ENCODE measurements at places on chromosomes 6 and 20.
A peak's percentile ranks its signal among the peaks of the same experiment; 100 is the strongest.

GRCh38 chr20:19887556-19888268 lies 129.4 kb upstream of the NAA20 start:
- DNase-seq: no peak

DNA sequence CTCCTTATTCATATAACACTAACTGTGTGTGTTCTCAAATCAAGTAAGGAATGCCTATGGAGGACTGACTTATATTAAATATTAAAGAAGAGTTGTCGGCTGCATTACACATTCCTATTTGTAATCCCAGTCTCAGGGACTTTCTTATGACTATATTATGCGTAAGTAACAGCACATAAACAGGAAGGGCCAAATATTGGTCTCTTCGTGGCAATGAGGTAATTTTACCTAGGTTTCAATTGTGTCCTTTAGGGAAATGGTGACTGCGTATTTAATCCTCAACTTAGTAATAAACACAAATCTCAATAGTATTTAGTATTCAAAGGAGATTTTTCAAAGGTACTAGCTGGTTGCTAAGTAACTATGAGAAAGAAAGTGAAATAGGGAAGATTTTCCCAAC lies 22.8 kb upstream of the EPM2A start:
- DNase-seq: no peak

- no peak for DNase-seq
Observed at GRCh38 chr20:53491462-53491861, 102.2 kb downstream of the ZNF217 start.

DNA sequence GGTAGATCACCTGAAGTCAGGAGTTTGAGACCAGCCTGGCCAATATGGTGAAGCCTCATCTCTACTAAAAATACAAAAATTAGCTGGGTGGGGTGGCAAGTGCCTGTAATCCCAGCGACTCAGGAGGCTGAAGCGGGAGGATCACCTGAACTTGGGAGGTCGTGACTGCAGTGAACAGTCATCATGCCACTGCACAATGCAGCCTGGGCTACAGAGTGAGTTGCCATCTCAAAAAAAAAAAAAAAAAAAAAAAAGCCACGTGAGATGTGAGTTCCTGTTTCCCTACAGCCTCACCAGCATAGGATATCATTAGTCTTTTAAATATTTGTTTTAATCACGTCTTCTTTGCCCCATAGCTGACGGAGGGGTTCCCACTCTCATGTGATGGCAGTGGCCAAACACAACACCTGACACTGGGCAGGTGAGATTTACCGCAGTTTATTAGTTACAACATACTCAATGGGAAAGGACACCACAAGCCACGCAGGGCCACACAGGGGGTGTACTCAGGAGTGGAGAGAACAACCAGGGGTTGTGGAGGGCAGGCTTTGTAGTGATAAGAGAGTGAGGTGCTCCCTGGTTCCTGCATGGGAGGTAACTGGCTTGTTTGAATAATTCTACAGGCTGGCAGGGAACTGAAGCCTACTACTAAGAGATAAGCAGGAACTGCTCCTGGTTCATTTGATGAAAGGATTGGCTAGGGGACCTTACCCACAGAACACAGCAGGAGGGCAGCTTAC lies 4.6 kb upstream of the LZTS3 start:
- no peak for DNase-seq

GRCh38 chr6:110523451-110524021 lies 47.1 kb upstream of the SLC22A16 start:
- DNase-seq: no peak

- DNase-seq: no peak
Observed at GRCh38 chr6:166957087-166957804, 896 bp upstream of the RNASET2 start.

- peak; percentile 80 for DNase-seq
Observed at GRCh38 chr20:653110-653589, at the start of gene SRXN1. Gene SRXN1 (minus strand): TSS chr20:653200. CDS start chr20:653185, 15 bp downstream.

DNA sequence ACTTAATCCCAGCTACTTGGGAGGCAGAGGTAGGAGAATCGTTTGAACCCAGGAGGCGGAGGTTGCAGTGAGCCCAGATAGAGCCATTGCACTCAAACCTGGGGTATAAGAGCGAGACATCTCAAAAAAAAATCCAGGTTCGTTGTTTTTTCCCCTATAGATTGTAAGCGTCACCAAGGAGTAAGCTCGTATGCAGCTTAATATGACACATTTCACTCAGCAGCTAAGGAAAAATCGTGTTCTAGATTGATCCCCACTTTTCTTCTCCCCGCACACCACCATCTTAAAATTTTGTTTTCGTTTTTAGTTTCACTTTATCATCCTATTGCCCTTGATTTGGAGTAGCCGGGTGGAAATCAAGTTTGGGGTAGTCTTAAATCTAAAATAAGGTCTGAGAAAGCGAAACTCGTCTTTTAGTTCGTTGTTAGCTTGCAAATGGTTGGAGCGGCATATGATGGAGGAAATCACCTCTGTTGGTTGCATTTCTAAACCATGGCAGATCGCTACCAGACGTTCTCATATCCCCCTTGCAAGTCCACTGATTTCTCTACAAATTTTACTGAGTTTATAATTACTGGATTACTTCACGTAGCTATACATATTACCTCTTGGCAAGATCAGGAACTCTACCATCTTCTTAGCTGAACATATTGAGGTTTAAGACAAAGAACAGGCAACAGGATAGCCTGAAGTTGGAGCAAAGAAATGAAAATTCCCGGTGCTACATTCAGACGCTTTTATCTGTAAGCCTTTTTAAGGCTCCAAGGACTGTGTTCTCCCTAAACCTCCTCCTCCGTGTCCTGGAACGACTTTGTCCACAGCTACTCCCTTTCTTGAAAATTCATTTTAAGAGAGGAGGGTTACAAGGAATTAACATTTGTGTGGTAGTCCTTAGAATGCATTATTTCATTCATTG lies 91.1 kb upstream of the BTN3A2 start:
- peak; percentile 67 for DNase-seq

DNA sequence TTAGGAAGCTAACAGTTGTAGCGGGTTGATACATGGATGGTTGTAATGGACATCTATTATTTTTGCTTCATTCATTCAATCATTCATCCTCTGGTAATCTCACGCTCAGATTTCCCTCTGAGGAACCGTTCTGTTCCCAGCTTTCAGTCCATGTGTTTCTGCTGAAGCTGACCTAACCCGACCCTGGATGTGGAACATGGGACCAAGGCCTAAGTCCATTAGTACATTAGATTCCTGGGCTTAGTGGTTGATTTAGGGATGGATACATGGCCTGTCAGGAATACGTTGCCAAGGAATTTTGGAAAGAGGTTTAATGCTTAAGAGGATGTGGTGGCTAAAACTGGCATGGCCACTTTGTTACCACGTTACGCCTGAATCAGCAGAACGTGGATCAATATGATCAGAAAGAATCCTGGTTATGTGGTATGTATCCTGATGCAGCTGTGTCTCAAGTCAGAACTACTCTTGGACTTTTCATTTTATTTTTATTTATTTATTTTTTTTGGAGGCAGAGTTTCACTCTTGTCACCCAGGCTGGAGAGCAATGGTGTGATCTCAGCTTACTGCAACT lies 4.1 kb upstream of the DHX35 start:
- no peak for DNase-seq

- DNase-seq: no peak
Observed at GRCh38 chr20:54474866-54475265, 527 bp upstream of the DOK5 start.

- no peak for DNase-seq
Observed at GRCh38 chr6:106051226-106051625, 34.9 kb upstream of the PRDM1 start.

DNA sequence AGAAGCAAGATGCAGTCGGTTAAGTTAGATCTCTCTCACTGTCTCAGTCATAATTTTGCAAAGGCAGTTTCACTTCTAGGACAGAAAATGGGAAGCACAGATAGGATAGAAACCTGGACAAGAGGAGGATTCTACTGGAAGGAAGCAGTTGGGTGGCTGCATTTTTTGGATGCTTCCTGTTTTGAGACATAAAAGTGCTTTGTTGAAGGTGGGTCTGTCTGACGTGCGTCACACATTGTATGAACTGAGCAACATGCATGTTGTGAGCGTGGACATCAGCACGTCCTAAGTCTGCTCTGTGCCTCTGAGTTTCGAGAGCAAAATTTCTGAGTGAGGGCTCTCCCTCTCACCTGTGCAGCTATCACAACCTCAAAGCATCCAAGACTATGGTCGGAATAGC lies 68.7 kb upstream of the SNX9 start:
- DNase-seq: no peak

DNA sequence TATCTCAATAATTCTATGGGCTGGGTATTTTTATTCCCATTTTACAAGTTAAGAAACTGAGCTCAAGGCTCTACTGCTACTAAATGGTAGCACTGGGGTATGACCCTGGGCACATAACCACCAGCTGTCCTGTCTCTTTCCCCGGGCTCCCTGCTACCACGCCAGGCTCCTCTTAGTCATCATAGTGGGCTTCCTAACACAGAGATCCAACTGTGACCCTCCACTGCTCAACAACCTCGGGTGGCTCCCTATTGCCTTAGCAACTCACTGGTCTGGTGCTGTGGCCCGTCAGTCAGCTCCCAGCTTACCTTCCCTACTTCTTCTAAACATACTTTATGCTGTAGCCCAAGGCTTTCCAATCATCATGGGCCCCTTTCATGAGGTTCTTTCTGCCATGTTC lies 4.5 kb downstream of the KIAA1755 start:
- DNase-seq: no peak

DNA sequence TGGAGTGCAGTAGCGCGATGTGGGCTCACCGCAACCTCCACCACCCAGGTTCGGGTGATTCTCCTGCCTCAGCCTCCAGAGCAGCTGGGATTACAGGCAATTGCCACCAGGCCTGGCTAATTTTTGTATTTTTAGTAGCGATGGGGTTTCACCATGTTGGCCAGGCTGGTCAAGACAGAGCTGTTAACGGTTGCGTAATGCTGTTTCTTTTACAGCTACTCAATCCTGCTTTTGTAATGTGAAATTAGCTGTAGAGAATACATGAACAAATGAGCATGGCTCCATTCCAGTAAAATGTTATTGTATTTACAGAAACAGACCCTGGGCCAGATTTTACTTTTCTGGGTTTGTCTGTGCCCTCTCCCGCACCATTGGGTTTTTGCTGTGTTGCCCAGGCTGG lies 1.9 kb downstream of the PNLDC1 start:
- DNase-seq: no peak

- no peak for DNase-seq
Observed at GRCh38 chr20:23027721-23028120, 7.4 kb upstream of the SSTR4 start.

DNA sequence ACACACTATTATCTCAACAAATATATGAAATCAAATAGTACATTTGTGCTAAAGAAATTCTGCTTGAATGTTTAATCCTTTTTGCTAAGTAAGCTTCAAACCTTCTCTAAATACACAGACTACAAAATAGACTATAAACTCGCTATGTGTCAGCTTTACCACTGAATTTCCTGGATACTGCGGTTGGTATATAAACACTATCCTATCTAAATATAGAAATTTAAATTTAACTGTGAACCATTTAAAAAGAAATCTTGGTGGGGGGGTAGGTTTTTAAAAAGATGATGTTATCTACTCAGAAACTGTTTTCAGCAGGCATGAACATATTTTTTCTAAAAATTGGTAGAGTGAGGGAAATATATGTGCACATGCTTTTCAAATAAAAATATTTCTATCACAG lies 306.5 kb upstream of the RUNX2 start:
- DNase-seq: no peak

GRCh38 chr6:25389471-25389870 lies 110.3 kb downstream of the CARMIL1 start:
- peak; percentile 13 for DNase-seq
